Uterus (tissue), 4 donors: ENCODE measurements at places on chromosomes 6 and 20.
A peak's percentile ranks its signal among the peaks of the same experiment; 100 is the strongest.

DNA sequence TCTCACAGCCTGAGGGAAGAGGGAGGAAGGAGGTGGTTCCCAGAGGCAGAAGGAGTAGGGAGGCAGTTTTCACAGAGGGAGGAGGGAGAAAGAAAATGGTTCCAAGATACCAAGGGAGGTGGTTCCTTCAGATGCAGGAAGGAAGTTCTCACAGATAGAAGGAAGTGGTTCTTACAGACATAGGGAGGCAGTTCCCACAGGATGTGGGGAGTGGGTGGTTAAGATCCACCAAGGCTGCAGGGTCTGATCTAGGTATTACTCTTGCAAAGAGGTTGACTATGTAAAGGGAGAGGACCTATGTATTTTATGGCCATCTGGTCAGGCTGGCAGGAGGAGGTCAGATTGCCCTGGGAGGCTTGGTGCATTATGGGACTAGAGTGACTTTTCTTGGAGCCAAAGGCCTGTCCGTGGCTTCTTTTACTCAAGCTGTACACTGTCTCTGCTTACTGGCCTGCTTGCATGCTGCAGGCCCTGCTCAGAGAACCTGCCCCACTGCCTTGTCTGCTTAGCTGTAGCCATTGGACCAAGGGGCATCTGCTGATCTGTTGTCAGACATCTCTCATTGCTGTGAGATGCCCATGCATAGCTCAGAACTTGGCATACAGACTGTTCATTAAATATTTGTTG is 283.7 kb downstream of the DHX35 start:
- DNase-seq, result no peak
- H3K4me3 ChIP-seq, result no peak overlapping the region
- no peaks in the 10 kb centered on the region for H3K27me3 ChIP-seq
- H3K27ac ChIP-seq, result no peak overlapping the region
- H3K36me3 ChIP-seq, result no peaks in the 10 kb centered on the region
- H3K4me1 ChIP-seq, result no peaks in the 10 kb centered on the region

- no peaks in the 10 kb centered on the region for H3K27me3 ChIP-seq
- no peak for DNase-seq
- no peaks in the 10 kb centered on the region for H3K4me1 ChIP-seq
- no peak overlapping the region for H3K4me3 ChIP-seq
Measured at GRCh38 chr20:2338411-2339066, 42.2 kb upstream of the TGM6 start.

- no peaks in the 10 kb centered on the region for H3K27me3 ChIP-seq
- no peaks in the 10 kb centered on the region for H3K36me3 ChIP-seq
- H3K4me3 ChIP-seq, result no peak overlapping the region
- no peaks in the 10 kb centered on the region for H3K4me1 ChIP-seq
- DNase-seq, result no peak
- no peak overlapping the region for H3K27ac ChIP-seq
Measured at GRCh38 chr6:51996296-51996947, 91.0 kb downstream of the PKHD1 start.

GRCh38 chr6:119274197-119274595 is 75.4 kb downstream of the MAN1A1 start:
- H3K4me3 ChIP-seq, result no peak overlapping the region
- H3K27ac ChIP-seq, result no peak overlapping the region
- H3K36me3 ChIP-seq, result no peaks in the 10 kb centered on the region
- no peak for DNase-seq

DNA sequence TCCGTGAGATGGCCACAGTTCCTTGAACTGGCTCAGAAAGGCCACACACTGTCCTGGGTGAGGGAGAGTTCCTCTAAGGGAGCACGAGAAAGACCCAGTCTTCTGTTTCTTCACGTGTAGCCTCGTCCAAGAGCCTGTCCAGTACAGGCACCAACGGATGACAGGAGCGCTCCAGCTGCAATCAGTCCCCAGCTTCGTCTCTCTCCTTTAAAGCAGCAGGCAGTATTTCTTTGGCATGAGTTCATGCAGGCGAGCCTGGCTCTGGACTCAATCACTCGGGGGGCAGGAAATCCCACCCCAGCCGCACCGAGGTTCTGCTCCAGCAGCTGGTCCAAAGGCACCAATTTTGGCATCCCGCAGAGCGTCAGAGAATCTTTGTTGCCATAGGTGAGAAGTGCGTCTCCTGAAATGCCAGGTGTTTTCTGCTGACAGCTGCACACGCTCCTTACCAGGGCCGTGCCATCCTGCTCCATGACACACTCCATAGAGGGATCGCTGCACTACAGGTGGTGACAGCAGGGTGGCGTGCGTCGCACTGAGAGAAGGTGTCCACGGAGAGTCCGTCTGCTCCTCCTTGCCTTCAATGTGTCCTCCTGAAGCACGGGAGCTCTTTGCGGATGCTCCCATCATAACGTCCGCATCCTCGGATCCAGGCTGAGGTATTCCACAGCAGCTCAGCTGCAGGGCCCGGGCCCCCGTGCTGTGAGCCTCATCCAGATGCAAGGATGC is 59.6 kb upstream of the AFDN start:
- DNase-seq, result no peak
- H3K27me3 ChIP-seq, result no peaks in the 10 kb centered on the region
- H3K4me1 ChIP-seq, result no peaks in the 10 kb centered on the region

GRCh38 chr6:27297857-27298730 is 14.0 kb downstream of the POM121L2 start:
- H3K4me1 ChIP-seq, result no peaks in the 10 kb centered on the region
- peaks cover 62% of the 10 kb centered on the region for H3K27me3 ChIP-seq
- no peaks in the 10 kb centered on the region for H3K36me3 ChIP-seq
- H3K27ac ChIP-seq, result no peak overlapping the region
- H3K4me3 ChIP-seq, result no peak overlapping the region

- H3K4me1 ChIP-seq, result no peaks in the 10 kb centered on the region
- no peak overlapping the region for H3K4me3 ChIP-seq
- no peaks in the 10 kb centered on the region for H3K27me3 ChIP-seq
- no peak overlapping the region for H3K27ac ChIP-seq
- no peak for DNase-seq
Measured at GRCh38 chr6:28125401-28125800, 992 bp downstream of the ZSCAN16 start.

GRCh38 chr20:2109425-2110210 is 8.0 kb downstream of the STK35 start:
- no peak for DNase-seq
- peaks cover 17% of the 10 kb centered on the region for H3K4me1 ChIP-seq
- peak overlapping the region; percentile 53 for H3K27ac ChIP-seq
- no peaks in the 10 kb centered on the region for H3K27me3 ChIP-seq
- no peaks in the 10 kb centered on the region for H3K36me3 ChIP-seq

DNA sequence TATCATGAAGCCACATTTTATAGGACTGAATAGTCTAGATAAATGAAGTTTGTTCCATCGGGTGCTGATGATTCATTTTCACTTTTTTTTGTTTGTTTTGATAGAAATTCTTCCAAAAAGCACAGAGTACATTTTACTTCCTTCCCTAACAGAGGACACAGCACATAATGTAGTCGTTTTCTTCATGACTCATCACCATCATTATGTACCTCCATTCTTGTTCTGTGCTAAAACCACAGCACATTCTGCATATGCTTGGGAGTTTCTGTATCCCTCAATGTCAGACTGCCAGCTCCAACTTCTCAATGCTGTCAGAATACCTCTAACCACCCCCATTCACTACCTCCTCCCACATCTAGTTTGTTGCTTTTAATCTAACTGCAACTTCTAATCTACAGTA is 1004.9 kb upstream of the ADGRB3 start:
- H3K27ac ChIP-seq, result no peak overlapping the region
- H3K27me3 ChIP-seq, result no peaks in the 10 kb centered on the region
- no peaks in the 10 kb centered on the region for H3K4me1 ChIP-seq
- no peak overlapping the region for H3K4me3 ChIP-seq
- no peak for DNase-seq

DNA sequence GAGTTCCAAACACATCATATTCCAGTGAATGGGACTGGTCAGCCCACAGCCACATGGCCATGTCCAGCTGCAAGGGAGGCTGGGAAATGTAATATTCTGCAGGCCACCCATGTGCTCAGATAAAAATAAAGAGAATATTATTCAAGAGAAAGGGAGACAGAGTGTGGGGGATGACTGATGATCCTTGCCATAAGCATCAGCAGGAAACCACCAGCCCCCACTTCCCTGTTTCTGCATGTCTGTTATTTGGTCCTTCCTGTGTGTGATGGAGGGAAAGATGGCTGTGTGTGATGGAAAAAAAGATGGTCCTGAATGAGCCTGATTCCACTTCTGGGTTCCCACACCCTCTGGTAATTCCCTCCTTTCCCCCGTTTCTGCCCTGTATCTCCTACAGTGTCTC is 13.1 kb upstream of the RSPO4 start:
- no peak for DNase-seq
- H3K36me3 ChIP-seq, result no peaks in the 10 kb centered on the region
- H3K27ac ChIP-seq, result no peak overlapping the region

GRCh38 chr6:74283532-74283931 is 587.5 kb downstream of the CD109 start:
- H3K4me1 ChIP-seq, result no peaks in the 10 kb centered on the region
- H3K4me3 ChIP-seq, result no peak overlapping the region
- no peaks in the 10 kb centered on the region for H3K36me3 ChIP-seq
- DNase-seq, result no peak

GRCh38 chr20:32495217-32495565 is 89.9 kb downstream of the NOL4L start:
- H3K36me3 ChIP-seq, result no peaks in the 10 kb centered on the region
- no peak overlapping the region for H3K27ac ChIP-seq
- H3K4me1 ChIP-seq, result no peaks in the 10 kb centered on the region

DNA sequence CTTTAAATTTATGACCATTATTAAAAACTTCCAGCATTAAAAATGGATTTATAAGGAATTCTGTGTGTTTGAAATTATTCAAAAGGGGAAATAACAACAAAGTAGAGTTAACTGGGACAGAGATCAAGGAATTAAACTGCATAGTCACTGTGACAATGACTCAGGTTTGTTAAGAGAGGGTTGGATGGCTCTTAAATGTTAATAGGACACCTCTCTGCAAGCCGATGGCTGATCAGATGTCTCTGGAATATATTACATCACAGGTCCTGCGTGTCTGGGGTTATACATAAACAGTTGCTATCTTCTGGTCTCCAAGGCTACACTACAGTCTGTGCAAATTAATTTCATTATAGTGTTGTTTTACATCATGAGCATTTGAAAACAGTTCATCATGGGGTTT is 574.3 kb downstream of the COL12A1 start:
- H3K36me3 ChIP-seq, result no peaks in the 10 kb centered on the region
- no peaks in the 10 kb centered on the region for H3K4me1 ChIP-seq
- H3K27ac ChIP-seq, result no peak overlapping the region
- H3K27me3 ChIP-seq, result no peaks in the 10 kb centered on the region

- H3K27ac ChIP-seq, result no peak overlapping the region
- H3K36me3 ChIP-seq, result no peaks in the 10 kb centered on the region
Measured at GRCh38 chr20:37867289-37868195, 35.4 kb upstream of the VSTM2L start.

GRCh38 chr6:69164564-69165229 is 529.6 kb downstream of the ADGRB3 start:
- no peak overlapping the region for H3K27ac ChIP-seq
- H3K36me3 ChIP-seq, result no peaks in the 10 kb centered on the region
- H3K4me3 ChIP-seq, result no peak overlapping the region
- no peaks in the 10 kb centered on the region for H3K27me3 ChIP-seq

GRCh38 chr6:170128811-170129681 is 161.8 kb downstream of the DLL1 start:
- no peak overlapping the region for H3K27ac ChIP-seq
- no peaks in the 10 kb centered on the region for H3K36me3 ChIP-seq
- no peaks in the 10 kb centered on the region for H3K27me3 ChIP-seq
- no peak for DNase-seq

DNA sequence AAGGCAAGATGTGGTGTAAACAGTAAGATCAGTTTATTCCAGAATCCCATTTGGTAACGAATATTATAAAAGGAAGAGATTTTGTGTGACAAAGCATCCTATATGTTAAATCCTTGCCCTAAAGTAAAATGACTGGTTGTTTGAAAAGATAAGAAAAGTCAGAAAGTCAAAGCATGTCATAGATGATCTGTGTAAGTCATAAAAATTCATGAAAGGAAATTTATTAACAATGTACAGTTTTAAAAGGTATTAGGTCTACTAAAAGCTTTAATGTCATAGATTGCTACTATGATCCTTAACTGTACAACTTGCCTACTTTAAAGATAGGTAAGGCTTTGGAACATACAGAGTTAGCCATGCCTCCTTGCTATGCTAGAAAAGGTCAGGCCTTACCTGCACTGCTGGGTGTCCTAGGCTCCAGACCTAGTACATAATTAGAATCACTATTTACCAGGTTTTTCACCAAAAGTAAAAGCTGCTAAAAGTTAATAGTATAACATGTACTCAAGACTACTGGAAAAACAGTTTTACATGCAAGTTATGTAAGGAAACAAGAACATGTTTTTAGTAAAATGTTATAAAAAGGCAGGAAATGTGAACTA is 1090.1 kb upstream of the ADGRB3 start:
- H3K27ac ChIP-seq, result no peak overlapping the region
- no peaks in the 10 kb centered on the region for H3K36me3 ChIP-seq
- DNase-seq, result no peak
- no peaks in the 10 kb centered on the region for H3K4me1 ChIP-seq
- no peaks in the 10 kb centered on the region for H3K27me3 ChIP-seq

DNA sequence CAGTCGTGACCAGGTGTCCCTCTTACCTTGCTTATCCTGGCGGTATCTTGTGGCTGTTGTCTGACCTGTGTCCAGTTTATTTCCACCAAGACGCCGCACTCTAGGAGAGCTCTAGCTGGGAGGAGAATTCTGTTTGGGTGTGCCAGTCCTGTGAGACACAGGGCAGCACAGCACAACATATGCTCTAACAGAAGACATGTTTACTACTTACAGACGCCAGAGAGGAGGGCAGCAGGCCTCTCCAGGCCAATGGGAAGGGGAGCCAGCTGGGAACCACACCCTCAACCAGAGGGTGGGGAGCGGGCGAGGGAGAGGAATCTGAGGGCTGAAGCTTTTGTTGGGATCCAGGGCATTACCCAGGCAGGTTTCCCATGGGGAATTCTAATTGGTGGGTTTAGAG is 25.2 kb upstream of the FERMT1 start:
- no peaks in the 10 kb centered on the region for H3K36me3 ChIP-seq
- no peak overlapping the region for H3K27ac ChIP-seq
- H3K4me3 ChIP-seq, result no peak overlapping the region
- H3K4me1 ChIP-seq, result no peaks in the 10 kb centered on the region
- H3K27me3 ChIP-seq, result no peaks in the 10 kb centered on the region

DNA sequence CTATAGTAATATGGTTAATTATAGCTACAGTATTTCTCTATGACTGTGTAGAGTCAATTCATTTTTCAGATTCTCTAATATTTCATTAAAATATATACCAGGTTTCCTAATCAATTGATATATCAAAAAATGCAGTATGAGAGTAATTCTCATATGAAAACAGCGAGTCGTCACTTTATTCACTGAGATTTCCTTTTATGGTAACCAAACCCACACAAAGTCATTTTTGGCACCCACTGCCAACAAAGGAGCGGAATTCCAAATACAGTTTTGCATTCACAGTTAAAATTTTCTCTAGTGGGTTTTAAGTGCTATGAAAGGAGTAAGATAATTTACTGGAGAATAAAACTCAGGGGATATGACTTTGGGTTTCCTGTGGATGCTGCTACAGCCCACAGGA is 163.8 kb downstream of the HIVEP2 start:
- H3K36me3 ChIP-seq, result no peaks in the 10 kb centered on the region
- no peak for DNase-seq
- no peak overlapping the region for H3K27ac ChIP-seq
- H3K4me3 ChIP-seq, result no peak overlapping the region
- H3K27me3 ChIP-seq, result no peaks in the 10 kb centered on the region
